ENCODE measurements at places on chromosomes 4 and X.

- DNase-seq: no peak
Measured at GRCh38 chr4:142353149-142353738, 492.9 kb downstream of the INPP4B start.

DNA sequence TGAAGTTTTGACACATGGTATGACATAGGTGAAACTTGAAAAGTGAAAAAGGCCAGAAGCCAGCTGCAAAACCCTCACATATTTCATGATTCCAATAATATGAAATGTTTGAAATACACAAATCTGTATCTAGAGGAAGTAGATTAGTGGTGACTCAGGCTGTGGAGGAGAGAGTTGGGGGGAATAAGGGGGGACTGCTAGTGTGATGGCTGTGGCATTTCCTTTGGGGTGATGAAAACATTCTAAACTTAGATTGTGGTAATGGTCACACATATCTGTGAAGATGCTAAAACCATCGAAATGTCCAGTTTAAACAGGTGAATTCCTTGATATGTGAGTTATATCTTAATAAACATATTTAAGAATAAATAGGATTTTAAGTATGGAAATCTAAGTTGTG, 343.5 kb upstream of the SFRP2 start:
- no peak for DNase-seq

- DNase-seq: no peak
Measured at GRCh38 chr4:2079926-2080325, 20.8 kb downstream of the NAT8L start.

DNA sequence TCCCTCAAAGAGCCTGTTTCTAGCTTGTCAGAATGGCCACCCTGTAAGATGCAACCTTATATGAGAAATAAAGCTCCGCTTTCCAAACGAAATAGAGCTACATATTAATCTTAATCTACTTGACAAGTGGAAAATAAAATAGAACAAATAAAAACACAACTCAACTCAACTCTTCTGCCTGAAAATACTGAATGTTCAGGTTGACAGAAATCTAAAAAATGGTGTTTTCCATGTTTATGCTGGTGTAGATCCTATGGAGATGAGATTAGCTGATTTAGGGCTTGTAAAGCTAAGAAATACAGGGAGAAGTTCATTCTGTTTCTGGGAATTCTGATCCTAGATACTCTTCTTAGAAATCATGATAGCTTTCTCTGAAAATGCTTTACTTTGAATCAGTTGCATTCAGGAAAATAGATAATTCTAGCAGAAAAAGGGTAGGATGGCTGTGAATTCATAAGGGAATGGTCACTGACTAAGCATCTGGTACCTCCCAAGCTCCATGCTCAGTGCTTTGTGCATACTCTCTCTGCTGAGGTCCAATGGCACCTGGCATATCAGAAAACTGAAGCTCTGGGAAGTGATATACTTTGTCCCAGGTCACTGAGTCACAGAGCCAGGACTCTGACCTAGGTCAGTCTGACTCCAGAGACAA, 89.2 kb upstream of the EXOC1L start:
- no peak for DNase-seq

DNA sequence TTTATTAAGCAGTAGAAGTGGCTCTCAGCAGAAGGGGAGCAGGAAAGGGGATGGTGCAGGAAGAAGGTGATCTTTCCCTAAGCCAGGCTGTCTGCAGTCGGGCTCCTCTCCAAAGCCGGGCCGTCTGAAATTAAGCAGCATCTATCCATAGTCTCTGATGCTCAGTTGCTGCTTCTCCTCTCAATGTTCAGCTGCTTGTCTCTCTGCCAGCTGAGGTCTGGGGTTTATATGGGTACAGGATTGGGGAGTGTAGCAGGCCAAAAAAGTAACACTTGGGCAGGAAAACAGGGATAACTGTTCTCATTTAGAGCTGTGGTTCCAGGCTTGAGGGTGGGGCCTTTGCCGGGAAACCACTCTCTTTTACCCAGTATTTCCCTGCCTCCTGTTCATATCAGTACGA, 39.2 kb upstream of the CCKAR start:
- no peak for DNase-seq

DNA sequence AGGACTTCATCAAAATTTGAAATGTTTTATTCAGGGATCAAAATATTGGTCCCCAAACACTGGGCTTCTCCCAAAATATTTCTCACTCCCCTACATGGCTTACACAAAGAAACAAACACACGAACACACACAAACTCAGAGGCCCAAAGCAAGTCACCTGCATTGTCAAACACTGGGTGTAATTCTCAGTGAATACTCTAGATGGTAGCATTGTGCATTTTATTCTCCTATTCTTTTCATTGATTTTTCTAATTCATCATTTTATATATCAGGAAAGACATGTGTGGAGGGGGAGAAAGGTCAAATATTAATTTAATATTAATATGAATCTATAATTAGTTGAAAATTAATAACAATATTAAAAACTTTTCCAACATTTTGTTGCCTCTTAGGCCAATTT, 72.3 kb upstream of the TNMD start:
- DNase-seq: no peak

GRCh38 chr4:100087743-100088142, 102.5 kb downstream of the DDIT4L start:
- no peak for DNase-seq

DNA sequence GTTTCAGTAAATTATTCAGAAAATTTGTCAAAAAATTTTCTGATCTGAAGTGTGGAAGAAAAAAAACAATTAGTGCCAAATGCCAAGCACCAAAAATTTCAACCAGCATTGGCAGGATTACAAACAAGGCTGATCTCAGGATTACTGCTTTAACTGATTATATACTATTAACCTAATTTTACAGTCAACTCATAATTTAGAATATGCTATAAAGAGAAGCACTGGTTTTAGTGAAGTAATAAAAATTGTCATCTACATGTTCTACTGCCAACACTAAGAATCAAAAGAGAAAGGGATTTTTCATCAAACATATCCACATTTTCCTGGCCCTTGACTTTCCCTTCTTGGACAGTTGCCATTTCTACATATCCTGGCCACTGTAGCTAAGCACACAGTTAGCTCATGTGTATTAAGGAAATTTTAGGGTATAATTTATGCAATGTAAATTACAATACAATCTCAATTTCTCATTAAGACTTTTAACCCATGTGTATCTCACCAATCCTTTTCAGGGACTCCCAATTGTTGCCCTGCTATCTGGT, 33.8 kb downstream of the THOC2 start:
- no peak for DNase-seq

DNA sequence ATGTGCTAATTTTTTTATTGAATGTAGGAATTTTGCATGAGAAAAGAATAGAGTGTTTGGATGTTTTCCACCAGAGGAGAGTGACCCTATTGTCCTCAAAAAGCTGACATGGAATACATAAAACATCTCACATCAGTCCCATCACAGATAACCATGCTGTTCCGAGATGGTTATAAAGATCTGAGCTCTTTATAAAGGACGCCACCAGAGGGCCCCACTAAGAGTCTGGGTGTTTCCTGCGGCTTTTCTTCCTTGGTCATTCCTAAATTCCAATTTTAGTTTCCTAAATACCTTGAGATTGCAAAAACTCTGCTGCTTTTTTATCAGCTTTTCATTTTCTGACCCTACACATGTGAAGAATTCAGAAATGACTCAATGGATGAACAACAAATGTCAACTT, 504.5 kb upstream of the FRG1 start:
- no peak for DNase-seq

DNA sequence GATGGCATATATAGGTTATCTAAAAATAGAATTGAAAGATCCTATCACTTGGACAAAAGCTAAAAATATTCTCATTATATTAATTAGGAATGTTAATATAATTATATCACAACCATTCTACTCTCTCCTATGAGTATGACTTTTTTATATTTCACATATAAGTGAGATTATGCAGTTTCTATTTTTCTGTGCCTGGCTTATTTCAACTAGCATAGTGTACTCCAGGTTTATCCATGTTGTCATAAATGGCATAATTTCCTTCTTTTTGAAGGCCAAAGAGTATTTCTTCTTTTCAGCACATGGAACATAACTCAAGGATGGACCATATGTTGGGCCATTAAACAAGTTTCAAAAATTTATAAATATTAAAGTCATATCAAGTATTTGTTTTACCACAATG, 421.2 kb upstream of the CTSO start:
- DNase-seq: no peak

- no peak for DNase-seq
Measured at GRCh38 chr4:80107374-80107773, 34.3 kb upstream of the ANTXR2 start.

- no peak for DNase-seq
Measured at GRCh38 chr4:158035662-158036195, 137.1 kb downstream of the GASK1B start.

DNA sequence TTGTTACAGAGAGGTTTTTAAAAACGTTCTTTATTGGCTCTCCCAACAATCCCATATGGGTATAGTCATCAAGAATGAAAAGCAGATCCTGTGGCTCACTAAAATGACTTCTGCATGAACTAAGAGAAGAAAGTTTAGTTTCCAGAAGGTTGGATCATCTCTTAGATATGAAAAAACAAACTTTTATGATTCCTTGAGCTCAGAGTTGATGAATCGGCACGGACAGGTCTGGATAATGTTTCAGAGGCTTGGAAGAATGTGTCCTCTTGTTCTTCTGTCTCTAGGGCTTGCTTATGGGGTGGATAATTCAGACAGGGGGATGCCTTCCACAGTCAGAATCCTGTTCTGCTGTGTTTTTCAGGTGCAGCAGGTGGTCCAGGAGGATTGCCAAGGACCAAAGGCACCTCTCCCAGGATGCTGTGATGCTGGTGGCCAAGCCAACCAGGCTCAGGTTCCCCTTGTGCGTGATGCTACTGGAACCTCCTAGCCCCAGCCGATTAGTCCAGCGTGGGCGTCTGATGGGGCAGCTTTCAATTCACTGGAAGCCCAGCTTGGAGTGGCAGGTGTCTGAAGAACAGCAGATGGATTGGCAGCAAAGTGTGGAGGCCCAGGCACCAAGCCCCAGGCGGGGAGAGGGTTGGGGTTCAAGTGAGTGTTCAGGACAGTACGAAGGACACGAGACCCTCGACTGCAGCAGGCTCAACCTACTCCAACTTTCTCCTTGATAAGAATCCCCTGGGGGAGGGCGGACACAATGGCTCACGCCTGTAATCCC, 30.3 kb downstream of the CCKAR start:
- DNase-seq: no peak

DNA sequence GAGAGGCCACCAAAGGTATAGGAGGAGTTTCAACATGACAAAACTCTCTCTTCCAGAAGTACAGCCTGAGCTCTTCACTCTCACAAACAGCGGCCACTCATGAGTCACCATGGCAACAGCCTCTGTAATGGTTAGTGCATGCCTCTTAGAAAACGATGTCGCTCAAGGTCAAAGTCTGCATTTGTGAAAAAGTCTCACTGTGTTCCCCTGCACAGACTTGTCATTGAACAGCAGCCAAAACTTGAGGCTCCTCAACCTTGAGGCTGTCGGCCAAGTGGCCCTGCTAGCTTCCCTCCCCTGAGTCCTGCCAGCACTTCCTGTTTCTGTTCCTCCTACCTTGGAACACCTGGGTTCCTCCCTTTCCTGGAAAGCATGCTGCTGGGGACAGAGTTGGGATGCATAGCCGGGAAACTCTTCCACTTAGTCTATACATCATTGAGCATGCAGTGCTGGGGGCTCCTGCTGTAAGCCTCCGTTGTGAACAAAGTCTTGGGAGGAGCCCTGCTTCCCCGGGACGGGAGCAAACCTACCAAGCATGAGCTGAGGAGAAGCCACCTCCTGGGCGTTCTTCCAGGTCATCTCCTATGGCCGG, 66.6 kb downstream of the ING2 start:
- DNase-seq: no peak

GRCh38 chr4:1351854-1352566, 5.0 kb downstream of the UVSSA start:
- peak; percentile 73 for DNase-seq

GRCh38 chr4:41545238-41545637, 7.3 kb downstream of the LIMCH1 start:
- DNase-seq: no peak

GRCh38 chrX:153445106-153445855, 575 bp downstream of the TREX2 start:
- DNase-seq: no peak

- DNase-seq: no peak
Measured at GRCh38 chr4:166045457-166045856, 172.4 kb downstream of the TLL1 start.

GRCh38 chrX:37802028-37802427, 22.2 kb downstream of the CYBB start:
- DNase-seq: no peak

GRCh38 chr4:139764182-139764581, 98.6 kb downstream of the MGST2 start:
- DNase-seq: no peak

DNA sequence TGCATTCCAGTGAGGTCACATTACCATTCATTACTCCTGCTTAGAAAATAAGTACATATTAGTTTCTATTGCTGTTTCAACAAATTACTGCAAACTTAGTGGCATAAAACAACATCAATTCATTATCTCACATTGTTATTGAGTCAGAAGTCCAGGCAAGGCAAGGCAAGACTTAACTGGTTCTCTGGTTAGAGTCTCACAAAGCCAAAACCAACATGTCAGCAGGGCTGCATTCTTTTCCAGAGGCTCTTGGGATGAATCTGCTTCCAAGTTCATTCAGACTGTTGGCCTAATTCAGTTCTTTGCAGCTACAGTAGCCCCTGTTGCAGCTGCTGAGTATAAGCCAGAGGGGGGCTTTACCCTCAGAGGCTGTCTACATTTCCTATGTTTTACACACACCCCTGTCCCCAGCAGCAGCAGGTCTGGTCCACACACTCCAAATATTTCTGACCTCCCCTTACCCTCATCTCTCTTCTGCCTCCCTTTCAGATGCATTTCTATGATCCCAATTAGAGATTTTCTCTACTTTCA, 892.1 kb upstream of the EPHA5 start:
- DNase-seq: no peak

GRCh38 chrX:107718156-107718621, 57.4 kb downstream of the TSC22D3 start:
- DNase-seq: no peak

GRCh38 chr4:28469387-28469786, 1608.7 kb downstream of the STIM2 start:
- DNase-seq: no peak

DNA sequence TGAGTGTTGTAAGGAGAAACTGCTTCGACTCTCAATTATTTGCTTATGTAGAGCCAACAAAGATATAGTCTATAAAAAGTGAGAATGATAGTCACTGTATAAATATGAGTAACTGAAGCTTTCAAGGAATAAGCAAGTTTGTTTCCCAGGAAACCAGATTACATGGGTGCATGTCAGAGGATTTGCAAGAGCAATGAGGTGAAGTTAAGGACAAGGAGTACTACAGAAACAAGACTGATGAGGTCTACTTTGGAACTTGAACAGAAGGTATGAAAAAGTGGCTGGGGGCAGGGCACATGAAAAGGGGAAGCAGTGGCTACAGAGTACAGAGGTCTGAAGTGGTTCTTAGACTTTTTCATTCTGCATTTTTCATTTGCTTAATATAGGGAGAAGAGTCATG, 321.0 kb upstream of the CXXC4 start:
- DNase-seq: no peak

Data from stimulated activated CD8-positive, alpha-beta memory T cell treated with anti-CD3 and anti-CD28 coated beads, Interleukin-15, amount 100 ng/mL, for 4 hours (primary cell).